ENCODE measurements at places on chromosomes 12 and 14.

DNA sequence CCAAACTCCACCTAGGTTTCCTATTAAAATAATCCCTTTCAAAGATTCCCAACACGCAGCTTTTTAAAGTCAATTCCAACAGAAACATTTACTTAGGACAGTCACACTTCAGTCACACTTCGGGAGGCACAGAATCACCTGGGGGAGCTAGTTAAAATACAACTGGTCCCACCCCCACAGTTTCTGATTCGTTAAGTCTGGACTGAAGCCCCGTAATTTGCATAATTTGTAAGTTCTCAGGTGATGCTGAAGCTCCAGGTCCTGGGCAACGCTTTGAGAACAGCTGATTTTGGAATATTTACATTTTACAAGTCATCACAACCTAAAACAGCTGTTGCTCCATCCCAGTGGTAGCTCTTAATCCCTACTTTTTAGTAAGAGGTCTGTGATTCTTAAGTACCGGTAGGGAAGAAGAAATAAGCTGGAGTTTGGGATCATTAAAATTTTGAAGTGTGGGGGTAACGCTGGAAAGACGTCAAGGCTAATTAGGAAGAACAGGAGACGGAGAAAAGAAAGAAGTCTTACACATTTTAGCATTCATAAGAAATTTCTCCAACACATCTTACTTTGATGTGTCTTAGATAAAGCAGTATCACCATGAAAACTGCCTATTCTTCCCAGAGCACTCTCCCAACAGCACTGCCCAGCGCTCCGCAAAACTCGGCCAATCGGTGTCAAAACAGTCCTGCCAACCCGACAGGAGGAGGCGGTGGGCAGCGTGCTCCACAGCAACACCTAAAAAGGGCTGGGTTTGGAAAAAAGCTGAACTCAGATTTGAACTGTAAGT is 1.1 kb downstream of the IPO8 start:
- DNase-seq: no peak

DNA sequence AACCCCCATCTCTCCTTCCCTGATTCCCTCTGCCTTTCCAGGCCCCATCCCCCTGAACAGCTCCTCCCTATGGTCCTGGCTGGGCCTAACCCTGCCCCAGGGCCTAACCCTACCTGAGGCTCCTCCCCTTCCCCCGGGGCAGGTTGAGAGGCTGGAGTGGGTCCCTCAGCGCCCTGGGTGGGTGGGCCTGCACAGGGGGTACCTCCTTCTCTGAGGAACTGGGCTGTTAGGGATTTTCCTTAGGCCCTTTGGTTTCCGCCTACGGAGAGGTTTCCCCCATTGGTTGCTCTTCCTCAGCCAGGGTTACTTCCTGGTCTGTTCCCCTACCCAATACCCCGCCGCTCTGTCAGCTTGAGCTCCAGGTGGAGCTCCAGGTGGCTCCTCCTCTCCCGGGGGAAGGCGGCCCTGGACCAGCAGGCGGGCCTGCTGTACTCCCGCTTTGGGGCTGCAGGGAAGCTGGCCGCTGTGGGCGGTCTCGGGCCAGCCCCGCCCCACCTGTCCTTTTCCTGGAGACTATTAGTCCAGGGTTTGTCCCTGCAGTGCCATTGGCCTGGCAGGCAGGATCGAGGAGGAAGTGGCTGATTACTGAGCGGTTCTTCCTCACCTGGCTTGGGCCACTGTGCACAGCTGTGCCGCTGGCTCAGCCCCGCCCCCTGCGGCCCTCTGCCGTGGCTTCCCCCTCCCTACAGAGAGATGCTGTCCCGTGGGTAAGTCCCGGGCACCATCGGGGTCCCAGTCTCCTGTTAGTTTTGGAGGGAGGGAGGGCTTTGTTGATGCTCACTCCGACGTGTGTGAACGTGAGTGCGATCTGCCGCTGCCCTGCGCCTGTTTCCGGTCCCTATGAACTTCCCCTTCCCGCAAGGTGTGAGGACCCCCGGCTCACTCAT is 2.5 kb downstream of the C12orf57 start:
- DNase-seq: no peak

DNA sequence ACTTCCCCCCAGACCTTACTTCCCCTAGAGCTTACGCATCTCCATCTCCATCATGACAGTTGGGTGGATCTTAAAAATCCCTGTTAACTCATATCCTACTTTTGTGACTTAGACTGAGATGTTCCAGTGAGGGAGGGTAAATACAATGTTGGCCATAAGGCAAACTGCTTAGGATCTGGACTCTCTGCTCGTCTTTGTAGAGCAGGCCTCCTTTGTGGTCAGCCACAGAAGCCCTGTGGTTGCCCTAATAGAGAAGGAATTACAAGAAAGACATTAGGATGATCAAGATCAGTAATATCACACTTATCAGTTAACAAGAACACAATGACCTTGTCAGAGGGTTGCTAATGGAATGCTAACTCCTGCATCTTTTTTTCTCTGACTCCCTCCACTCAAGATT is 52.0 kb downstream of the TMEM132C start:
- no peak for DNase-seq

DNA sequence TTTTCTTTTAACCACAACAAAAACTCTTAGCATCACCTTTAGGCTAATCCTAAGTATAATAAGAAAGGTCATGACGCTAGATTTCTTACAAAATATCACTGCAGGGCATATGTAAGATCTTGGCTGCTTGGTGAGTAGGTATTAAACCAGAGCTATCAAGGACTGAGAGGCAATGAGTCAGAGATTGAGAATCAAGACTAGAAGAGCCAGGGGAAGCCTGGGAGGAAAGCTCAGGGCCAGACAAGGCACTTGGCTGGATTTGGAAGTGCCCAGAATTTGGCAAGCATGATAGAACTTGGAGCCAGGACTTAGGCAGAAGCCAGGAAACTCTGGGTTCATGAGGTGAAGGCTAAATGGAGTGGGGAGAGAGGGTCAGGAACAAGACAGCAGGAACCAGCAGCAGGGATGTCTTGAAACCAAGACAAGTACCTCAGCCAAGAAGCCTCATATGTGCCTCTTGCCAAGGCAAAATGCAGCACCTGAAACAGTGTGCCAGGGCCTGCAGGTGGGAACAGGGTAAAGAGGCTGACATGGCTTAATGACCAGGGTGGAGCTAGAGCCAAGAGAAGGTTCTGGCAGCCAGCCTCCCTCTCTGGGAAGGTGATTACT is 49.9 kb downstream of the PTHLH start:
- peak; percentile 36 for DNase-seq

DNA sequence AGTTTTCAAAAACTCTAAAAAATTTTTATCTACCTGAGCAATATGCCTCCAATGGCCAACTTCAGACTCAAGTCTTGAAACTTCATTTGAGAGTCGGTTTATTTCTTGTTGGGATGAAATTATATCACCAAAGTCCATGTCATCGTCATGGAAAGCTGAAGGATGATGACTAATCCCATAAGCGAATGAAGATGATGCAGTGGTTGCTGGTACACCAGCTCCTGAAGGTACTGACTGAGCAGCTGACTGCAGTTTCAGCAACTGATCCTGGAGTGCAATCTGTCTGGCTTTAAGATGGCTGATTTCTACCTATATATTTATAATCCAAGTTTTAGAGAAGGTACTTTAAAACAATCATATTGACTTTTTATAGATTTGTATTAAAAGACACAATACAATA is 18.3 kb downstream of the TRIP11 start:
- DNase-seq: no peak

DNA sequence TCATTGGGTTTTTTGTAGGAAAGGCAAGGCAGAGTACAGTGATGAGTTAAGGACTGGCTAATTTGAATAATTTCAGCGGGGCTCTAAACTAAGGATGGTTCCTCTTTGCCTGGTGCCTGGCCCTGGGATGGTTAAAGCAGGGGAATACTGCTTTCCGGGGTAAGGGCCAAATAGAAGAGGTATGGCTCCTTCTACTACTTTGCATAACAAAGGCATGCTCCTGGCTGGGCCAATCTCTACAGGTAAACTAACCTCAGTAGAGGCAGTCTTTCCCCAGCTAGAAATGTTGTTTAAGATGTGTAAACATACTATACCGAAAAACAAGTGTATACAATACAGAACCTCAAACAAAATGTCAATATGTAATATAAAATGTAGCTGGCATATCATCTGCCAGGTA is 1239.0 kb downstream of the SLC16A7 start:
- no peak for DNase-seq

GRCh38 chr14:104567141-104567956 is 12.2 kb upstream of the C14orf180 start:
- DNase-seq: no peak

GRCh38 chr12:65891219-65891618 is 66.9 kb downstream of the HMGA2 start:
- DNase-seq: no peak

DNA sequence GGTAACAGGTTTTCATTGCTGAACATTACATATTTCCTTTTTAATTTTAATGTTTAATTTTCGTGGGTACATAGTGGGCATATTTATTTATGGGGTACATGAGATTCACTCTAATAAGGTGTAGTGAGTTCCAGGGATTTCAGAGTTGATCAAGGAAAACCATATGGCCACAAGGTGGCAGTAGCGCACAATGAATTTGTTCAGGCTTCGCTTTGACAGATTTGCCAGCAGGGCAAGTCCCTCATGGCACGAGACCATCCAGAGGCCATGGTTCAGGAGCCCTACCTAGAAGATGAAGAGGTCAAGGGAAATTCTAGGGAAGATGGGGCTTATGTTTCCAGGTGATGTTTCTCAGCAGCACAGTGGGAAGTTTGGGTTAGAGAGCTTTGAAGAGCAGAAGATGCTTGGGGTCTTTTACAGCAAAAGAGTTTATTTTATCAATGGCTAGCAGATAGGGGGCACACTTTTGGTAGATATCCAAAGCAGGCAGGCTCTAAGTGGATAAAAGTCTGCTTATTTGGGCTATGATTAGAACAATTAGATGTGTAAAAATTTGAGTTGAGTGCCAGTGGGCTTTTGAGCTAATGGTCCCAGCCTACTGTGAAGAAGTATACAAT is 1004.4 kb downstream of the AACS start:
- no peak for DNase-seq
